ENCODE measurements at places on chromosomes 7 and 10.

DNA sequence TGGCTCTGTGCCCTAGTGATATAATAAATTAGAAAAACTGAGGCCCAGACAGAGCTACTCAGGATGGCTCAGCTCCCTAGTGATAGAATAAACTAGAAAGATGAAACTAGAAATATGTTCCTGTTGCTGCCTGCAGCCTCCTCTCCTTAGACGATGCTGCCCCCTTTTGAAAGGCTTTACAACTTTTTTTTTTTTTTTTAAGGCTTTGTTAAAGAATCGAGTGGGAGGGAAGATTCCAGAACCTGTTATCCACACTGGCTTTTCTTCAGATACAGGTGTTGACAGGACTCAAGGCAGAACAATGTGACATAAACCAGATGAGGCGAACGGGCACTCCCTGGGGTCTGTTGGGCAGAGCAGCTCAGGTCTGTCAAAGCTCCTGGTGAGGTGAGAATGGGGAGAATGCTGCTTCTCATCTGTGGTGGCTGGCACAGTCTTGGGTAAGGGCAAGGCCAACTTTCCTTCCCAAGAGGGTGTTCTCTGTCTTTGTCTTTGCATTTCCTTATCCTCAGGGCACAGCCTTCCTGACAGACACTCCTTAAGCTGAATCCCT lies 175.1 kb downstream of the COBL start:
- ATAC-seq: peak; percentile 28

DNA sequence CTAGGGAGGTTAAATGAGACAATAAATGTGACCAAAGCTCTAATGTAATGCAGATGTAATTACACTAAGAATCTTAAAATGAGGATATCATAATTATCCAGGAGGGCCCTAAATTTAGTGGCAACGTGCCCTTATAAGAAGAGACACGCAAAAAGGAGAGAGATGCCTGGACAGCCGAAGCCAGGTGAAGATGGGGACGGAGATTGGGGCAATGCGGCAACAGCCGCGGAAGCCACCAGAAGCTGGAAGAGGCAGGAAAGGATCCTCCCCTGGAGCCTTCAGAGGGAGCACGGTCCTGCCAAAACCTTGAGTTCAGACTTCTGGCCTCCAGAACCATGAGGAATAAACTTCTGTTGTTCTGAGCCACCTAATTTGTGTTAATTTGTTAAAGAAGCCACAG lies 25.3 kb upstream of the C10orf71 start:
- ATAC-seq: no peak

DNA sequence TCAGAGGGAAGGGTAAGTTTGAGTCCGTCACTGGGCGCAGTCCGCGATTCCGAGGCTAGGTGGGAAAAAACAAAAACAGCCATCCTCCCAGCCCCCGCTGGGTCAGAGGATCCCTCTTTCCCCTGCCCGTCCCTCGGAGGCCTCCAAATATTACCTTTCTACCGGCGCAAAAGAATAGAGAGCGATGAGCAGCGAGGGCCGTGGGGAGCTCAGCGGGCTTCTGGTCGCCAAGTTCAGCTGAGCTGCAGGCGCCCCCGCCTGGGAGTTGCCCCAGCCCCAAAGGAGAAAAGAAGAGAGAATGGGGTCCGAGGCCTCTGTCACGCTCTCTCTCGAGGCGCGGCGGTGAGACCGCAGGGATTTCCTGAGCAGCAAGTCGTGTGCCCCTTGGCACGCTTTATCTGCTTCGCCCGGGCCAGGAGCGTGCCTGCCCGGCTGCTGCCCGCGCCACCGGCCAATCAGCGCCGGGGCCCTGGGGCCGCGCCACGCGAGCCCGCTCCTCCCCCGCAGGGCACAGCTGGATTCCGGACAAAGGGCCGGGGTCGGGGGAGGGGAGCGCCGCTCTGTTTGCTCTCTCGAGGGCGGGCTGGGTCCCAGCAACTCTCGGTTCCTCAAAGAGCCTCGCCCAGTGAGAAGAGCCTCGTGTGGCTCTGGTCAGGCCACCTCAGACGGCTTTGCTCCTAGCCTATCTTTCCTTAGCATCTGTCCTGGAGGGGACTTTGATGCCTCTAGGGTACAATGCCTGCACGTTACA lies at the start of gene NEUROG3:
TSS of gene NEUROG3 (minus strand) at position 367 of the 751 bp plus-strand sequence. CDS start 379 bp downstream, outside the sequence.
- ATAC-seq: peak; percentile 29

DNA sequence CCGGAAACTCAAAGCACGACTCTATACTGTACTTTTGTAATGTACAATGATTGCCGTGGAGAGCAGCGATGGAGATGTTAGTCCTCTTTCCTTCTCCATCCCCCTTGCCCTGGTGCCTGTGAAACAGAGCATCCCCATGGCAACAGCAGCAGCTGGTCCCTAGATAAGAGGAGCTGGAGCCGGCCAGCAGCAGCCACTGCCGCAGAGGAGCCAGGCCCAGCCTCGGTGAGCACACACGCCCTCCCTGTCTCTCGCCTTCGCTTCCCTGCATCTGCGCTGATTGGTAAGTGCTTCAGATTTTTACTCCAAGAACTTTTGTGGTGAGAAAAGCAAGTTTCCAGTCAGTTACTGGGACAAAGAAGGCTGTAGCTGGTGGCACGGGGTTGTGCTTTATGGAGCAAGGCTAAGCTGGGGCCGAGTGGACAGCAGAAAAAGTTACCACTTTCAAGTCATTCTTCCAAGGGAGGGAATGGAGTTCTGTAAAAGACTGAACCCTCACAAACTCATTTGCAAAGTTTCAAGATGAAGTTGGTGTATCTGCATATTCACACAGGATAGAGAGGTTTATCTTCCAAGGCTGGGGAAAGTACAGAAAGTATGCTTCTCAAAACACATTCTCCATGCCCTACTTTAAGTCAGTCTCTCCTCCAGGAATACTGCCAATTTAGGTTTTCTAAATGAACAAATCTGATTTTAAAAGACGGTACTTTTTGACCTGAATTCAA lies at the start of gene PPP1R17:
TSS of gene PPP1R17 (plus strand) at position 192 of the 725 bp plus-strand sequence. CDS start 5,227 bp downstream, outside the sequence.
- ATAC-seq: no peak

DNA sequence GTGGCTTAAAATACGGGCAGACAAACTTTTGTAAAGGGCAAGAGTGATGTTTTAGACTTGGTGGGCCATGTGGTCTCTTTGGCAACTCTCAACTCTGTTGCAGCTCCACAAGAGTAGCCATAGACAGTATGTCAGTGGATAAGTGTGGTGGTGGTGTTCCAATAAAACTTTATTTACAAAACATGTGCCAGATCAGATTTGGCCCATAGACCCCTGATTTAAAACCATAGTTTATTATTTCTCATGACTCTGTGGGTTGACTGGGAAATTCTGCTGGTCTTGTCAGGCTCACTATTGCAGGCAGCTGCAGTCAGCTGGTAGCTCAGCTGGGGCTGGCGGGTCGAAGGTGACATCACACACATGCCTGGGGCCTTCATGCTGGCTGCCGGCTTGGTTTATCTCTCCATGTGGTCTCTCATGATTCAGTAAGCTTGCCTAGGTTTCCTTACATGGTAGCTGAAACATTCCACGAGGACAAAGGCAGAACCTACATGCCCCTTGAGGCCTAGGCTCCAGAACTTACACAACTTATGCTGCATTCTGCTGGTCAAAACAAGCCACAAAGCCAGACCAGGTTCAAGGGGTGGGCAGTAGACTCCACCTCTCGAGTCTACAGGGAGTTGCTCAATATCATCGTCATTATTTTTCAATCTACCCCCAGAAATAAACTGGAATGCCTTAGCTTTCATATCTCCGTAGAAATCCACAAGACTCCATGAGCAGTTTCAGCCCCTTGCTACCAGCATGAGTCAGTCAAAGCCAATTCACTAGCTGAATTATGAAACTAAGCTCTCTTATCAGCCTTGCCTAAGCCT lies 245.7 kb downstream of the WDR11 start:
- ATAC-seq: peak; percentile 51

DNA sequence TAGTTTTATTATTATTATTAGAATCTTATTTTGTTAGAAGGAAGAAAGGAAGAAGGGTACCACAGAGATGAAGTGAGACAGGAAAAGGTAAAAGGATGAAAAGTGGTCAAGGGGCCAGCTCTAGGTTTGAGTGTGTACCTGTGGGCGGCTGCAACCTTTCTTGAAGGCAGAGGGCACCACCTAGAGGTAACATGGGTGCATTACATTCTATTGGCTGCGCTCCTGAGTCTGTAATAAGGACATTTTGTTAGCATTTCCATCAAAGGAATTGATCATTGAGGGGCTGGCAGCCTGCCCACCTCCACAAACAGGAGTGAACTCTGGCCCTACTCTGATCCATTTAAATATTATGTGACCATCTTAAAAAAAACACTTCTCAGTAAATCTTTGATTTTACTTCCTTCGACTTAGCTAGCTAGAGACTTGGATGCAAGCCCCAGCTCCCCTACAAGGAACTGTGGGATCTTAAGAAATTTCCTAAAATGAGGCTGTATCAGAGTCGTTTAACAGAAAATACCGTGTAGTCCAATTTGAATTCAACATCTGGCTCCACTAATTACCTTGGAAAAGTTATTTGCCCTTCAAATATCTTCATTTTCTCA lies 610.4 kb downstream of the IPMK start:
- ATAC-seq: no peak

DNA sequence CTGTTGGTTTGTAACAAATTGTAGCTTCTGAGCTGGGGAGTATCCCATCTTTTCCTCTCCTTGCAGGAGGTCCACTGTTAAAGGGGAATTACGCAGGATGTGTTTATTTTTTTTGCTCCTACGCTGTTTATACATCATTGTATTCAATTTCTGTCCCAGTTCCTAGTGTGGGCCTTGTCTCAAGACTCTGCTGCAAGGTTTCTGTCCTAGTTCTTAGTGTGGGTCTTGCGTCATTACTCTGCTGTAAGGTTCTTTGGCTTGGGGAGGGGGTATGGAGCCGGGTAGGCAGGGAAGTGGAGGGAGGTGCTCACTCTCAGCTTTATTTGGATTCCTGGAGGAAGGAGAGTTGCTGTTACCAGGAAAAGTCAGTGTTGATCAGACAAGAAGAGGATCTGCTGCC lies 64.0 kb upstream of the TRIM8 start:
- no peak for ATAC-seq

GRCh38 chr10:2351566-2351965 lies 614.2 kb upstream of the ADARB2 start:
- ATAC-seq: no peak

DNA sequence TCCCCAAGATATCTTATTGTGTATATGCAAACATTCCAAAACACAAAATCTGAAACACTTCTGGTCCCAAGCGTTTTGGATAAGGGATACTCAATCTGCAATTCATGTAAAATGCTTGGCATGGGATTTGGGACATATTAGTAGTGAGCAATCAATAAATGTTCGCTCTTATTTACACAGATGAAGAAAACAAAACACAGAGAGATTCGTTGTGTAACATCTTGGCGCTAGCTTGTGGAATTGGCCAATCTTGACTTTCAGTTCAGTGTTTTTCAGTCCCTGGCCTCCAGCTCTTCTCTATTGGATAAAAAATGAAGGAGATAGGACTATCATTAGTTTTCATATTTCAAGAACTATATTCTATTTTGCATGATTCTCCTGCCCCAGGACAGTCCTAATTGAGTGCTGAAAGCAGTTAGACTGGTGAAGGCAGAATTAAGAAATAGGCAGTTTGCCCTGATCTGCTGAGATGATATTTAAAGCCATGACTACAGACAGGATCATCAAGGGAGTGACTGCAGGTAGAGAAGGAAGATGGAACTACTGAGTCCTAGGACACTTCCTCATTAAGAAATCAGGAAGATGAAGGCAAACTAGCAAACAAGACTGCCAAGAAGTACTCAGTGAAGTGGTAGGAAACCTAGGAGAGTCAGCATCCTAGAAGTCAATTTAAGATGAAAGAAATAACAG lies 1.8 kb downstream of the PNLIPRP3 start:
- no peak for ATAC-seq
